Peyer's patch (tissue), 4 donors: ENCODE measurements at places on chromosomes 3 and 15. TPM values are rescaled to one million over a fixed set of nuclear protein-coding genes. Genes with fewer than 3 reads are reported as not detected.
A peak's percentile ranks its signal among the peaks of the same experiment; 100 is the strongest.

Gene ZNF385D
- 2.2 TPM for total RNA-seq

Gene PAQR5
- total RNA-seq, result 22.3 TPM

Gene HESX1
- not detected for total RNA-seq

Gene HACD3
- 24.5 TPM for total RNA-seq

Gene NRROS
- 3.5 TPM for total RNA-seq

DNA sequence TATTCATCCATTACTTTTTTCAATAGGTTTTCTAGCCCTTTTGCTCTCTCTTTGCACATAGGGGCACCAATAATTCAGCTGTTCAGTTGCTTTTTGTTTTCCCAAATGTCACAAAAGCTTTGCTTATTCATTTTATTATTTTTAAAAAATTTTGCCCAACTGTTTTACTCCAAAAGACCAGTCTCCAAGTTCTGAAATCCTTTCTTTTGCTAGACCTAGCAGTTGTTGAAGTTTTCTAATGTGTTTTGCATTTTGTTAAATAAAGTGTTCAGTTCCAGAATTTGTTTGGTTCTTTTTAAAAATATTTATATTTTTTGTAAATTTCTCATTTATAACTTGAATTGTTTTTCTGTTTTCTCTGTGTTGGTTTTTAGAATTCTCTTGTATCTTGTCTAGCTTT, 1227.3 kb downstream of the ROBO2 start:
- no peaks in the 10 kb centered on the region for H3K36me3 ChIP-seq
- no peaks in the 10 kb centered on the region for H3K27me3 ChIP-seq
- no peak overlapping the region for H3K27ac ChIP-seq
- H3K4me1 ChIP-seq, result no peaks in the 10 kb centered on the region
- no peak for DNase-seq

- no peaks in the 10 kb centered on the region for H3K4me1 ChIP-seq
- DNase-seq, result no peak
- H3K27me3 ChIP-seq, result no peaks in the 10 kb centered on the region
- no peaks in the 10 kb centered on the region for H3K36me3 ChIP-seq
These were observed 273.8 kb upstream of the DCBLD2 start for GRCh38 chr3:99175276-99175812.

DNA sequence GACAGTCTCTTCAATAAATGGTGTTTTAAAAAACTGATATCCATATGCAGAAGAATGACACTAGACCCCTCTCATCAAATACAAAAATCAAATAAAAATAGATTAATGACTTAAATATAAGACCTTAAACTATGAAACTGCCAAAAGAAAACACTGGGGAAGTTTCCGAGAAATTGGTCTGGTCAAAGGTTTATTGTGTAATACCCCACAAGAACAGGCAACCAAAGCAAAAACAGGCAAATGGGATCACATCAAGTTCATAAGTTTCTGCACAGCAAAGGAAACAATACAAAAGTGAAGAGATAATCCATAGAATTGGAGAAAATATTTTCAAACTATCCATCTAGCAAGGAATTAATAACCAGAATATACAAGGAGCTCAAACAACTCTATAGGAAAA, 126.2 kb downstream of the GOLIM4 start:
- H3K4me1 ChIP-seq, result no peaks in the 10 kb centered on the region
- DNase-seq, result no peak
- H3K27me3 ChIP-seq, result no peaks in the 10 kb centered on the region
- no peak overlapping the region for H3K4me3 ChIP-seq
- no peaks in the 10 kb centered on the region for H3K36me3 ChIP-seq

GRCh38 chr15:93231261-93231925, 142.4 kb upstream of the RGMA start:
- no peak overlapping the region for H3K27ac ChIP-seq
- no peaks in the 10 kb centered on the region for H3K36me3 ChIP-seq
- H3K4me1 ChIP-seq, result no peaks in the 10 kb centered on the region
- H3K4me3 ChIP-seq, result no peak overlapping the region
- no peaks in the 10 kb centered on the region for H3K27me3 ChIP-seq
- DNase-seq, result no peak

DNA sequence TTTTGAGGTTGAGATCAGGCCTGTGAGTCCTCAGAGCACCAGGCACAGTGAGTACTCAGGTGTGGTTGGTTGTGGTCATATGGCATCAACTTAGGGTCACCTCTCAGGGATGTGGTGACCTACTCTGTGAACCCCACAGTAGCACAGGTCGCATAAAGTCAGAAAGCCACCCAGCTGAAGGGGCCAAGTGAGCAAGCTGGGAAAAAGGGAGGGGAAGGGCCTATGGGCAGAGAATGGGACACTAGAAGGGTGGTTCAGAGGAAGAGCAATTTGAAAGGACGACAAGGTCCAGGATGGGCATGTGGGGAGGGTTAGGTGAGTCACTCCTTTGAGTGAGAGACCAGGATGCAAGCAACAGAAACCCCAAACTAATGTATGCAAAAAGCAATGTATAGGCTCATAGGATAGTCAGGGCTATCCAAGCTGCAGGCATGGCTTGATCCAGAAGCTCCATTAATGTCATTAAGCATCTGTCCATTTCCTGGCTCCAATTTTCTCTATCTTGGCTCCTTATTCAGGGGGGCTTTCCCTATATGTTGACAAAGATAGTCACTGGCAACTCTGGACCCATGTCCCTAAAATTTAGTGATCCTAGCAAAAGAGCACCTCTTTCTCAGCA, 33.5 kb downstream of the HMCES start:
- H3K4me1 ChIP-seq, result peaks cover 21% of the 10 kb centered on the region
- H3K4me3 ChIP-seq, result no peak overlapping the region
- peak; percentile 74 for DNase-seq
- peak overlapping the region; percentile 90 for H3K27ac ChIP-seq

GRCh38 chr3:190238871-190239270, 83.4 kb downstream of the CLDN1 start:
- no peaks in the 10 kb centered on the region for H3K36me3 ChIP-seq
- no peak for DNase-seq
- no peak overlapping the region for H3K27ac ChIP-seq

DNA sequence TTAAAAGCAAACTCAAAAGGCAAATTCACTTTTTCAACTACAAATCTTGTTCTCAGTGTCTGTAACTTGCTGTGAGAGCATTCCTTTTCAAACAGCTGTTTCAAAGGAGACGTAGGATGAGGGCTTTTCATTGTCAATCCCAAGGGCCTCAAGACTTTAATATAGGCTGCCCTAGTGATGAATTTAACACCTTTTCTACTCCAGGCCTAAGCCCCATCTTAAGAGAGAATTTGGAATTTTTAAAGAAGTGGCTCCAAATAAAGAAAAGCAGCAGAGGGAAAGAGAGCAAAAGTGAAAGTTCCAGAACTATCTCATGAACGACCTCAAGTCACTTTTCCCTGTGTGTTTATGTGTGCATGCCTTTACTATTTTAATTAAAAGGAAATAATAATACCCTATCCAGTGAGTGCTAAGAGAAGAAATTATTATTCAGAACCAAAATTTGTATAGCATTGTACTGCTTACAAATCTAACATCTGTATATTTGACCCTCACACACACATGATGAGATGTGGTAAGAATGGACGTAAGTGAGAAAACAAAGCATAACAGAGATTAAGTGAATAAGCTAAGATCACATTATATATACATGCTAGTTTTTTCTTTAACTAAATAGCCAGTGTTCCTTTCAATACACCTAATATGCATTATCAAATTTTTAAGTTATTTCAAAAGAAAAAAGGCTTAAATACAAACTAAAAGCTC, 196.4 kb downstream of the VGLL3 start:
- H3K27ac ChIP-seq, result peak overlapping the region; percentile 38
- no peaks in the 10 kb centered on the region for H3K4me1 ChIP-seq

- no peaks in the 10 kb centered on the region for H3K4me1 ChIP-seq
- no peaks in the 10 kb centered on the region for H3K27me3 ChIP-seq
- no peaks in the 10 kb centered on the region for H3K36me3 ChIP-seq
- no peak overlapping the region for H3K27ac ChIP-seq
These were observed 288.2 kb upstream of the ZNF385D start for GRCh38 chr3:22039161-22039560.

DNA sequence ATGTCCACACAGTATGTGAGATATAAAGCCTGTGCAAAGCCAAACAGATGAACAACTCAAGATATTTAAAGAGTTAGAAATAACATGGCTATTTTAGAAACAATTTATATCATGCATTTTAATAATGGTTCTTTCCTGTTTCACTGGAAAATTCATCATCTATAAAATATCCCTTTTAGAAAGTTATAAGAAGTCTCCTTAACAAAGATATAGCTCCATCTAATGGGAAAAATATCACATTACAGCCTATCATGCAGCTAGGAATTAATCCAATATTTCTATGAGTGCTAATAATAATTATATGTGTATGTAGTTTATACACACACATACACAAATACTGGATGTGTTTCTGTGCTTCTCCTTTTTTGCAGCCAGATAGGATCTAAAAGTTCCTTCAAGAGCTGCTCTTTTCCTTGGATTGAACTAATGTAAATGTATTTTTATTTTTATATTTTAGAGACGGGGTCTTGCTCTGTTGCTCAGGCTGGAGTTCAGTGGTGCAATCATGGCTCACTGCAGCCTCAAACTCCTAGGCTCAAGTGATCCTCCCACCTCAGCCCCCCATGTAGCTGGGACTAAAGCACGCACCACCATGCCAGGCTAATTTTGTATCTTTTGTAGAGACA, 21.6 kb downstream of the RPL22L1 start:
- no peaks in the 10 kb centered on the region for H3K36me3 ChIP-seq
- no peak overlapping the region for H3K27ac ChIP-seq
- DNase-seq, result no peak
- no peaks in the 10 kb centered on the region for H3K27me3 ChIP-seq

- no peaks in the 10 kb centered on the region for H3K4me1 ChIP-seq
- no peak for DNase-seq
- no peak overlapping the region for H3K4me3 ChIP-seq
- H3K36me3 ChIP-seq, result no peaks in the 10 kb centered on the region
- no peak overlapping the region for H3K27ac ChIP-seq
These were observed 40.0 kb downstream of the MUC4 start for GRCh38 chr3:195771646-195772300.

DNA sequence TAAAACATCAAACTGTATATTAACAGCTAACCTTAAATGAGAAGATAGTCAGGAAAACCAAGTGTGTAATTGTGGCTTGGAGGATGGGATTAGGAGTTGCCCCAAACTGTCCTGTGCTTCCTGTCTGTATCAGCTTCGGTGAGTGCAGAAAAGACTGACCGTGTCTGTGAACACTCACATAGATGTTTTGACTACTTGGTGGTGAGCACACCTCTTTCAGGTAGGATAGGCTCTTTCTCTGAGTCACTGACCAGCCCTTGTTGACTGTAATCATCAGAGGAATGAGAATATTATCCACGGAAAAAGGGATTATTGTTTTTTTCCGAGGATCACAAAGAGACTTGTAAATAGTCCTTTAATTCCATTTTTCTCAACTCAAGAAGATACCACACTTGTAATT, 51.5 kb downstream of the GMNC start:
- no peak overlapping the region for H3K27ac ChIP-seq
- no peaks in the 10 kb centered on the region for H3K36me3 ChIP-seq
- H3K27me3 ChIP-seq, result no peaks in the 10 kb centered on the region
- H3K4me1 ChIP-seq, result no peaks in the 10 kb centered on the region
- DNase-seq, result no peak

DNA sequence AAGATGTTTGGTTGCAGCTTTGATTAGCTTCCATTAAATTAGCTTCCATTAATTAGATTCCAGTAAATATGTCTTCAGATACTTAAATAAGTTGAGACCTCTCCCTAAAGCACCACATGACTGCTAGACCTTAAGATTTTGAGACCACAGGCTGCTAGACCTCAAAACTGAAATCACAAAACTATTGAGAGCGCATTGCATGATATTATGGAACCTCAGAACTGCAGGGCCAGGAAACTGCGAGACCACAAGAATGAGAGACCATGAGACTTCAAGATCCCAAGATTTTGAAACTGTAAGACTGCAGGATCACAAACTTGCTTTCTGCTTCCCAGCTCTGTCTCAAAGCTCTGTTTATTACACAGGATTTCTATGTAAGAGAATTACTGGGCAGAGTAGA, 87.4 kb downstream of the TRIM42 start:
- DNase-seq, result no peak
- H3K4me1 ChIP-seq, result no peaks in the 10 kb centered on the region
- H3K27ac ChIP-seq, result no peak overlapping the region
- no peak overlapping the region for H3K4me3 ChIP-seq
- no peaks in the 10 kb centered on the region for H3K36me3 ChIP-seq

DNA sequence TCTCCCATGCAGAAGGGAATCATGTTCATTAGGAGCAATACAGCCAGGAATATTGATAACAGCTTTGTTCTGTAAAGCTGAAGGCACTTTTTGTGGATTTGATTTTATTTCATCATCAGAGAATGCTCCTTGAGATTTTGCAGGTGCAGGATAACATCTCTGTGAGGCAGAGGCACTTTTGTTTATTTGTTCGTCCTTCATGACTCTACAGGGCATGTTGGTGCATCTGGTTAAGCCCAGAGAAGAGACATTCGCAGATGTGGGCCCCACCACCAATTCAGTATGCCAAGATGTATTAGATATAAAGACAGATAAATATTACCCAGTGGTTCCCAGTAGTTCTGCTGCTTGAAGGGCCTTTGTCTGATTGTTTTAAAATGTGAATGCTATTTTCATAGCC, 368.1 kb upstream of the SEMA6D start:
- H3K4me1 ChIP-seq, result no peaks in the 10 kb centered on the region
- no peak for DNase-seq
- no peak overlapping the region for H3K27ac ChIP-seq
- H3K4me3 ChIP-seq, result no peak overlapping the region
- no peaks in the 10 kb centered on the region for H3K36me3 ChIP-seq
- H3K27me3 ChIP-seq, result no peaks in the 10 kb centered on the region

DNA sequence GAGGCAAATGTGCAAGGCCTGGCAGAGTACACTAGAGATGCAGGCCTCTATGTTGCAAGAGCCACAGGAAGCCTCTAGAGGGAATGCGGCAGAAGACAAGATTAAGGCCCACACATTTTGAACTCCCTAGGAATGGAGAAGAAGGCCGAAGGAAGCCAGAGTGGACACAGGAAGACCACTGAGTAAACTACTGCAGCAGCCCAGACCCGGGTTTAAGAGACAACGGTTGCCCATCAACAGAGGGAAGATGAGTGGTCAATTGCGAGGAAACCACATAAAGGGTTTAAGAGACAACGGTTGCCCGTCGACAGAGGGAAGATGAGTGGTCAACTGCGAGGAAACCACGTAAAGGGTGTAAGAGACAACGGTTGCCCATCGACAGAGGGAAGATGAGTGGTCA, 14.6 kb downstream of the CHSY1 start:
- H3K4me3 ChIP-seq, result no peak overlapping the region
- no peaks in the 10 kb centered on the region for H3K36me3 ChIP-seq
- no peak overlapping the region for H3K27ac ChIP-seq
- H3K4me1 ChIP-seq, result peaks cover 3% of the 10 kb centered on the region
- no peak for DNase-seq

- H3K27ac ChIP-seq, result no peak overlapping the region
- H3K36me3 ChIP-seq, result no peaks in the 10 kb centered on the region
- no peak overlapping the region for H3K4me3 ChIP-seq
- no peak for DNase-seq
- no peaks in the 10 kb centered on the region for H3K27me3 ChIP-seq
- H3K4me1 ChIP-seq, result no peaks in the 10 kb centered on the region
These were observed 754.9 kb downstream of the SQOR start for GRCh38 chr15:46389739-46390138.
